ENCODE measurements at places on chromosomes 5 and 9.

- no peak for DNase-seq
- no peak overlapping the region for H3K4me3 ChIP-seq
- no peaks in the 10 kb centered on the region for H3K4me1 ChIP-seq
- peaks cover 39% of the 10 kb centered on the region for H3K27me3 ChIP-seq
- H3K36me3 ChIP-seq: no peaks in the 10 kb centered on the region
- no peak overlapping the region for H3K27ac ChIP-seq
These were observed 65.3 kb upstream of the ADRB2 start for GRCh38 chr5:148760945-148761638.

GRCh38 chr9:96015876-96016686 is 140.6 kb downstream of the ERCC6L2 start:
- peak; percentile 87 for DNase-seq
- H3K4me3 ChIP-seq: peak overlapping the region; percentile 69
- H3K27me3 ChIP-seq: no peaks in the 10 kb centered on the region
- H3K27ac ChIP-seq: peak overlapping the region; percentile 100

- H3K27me3 ChIP-seq: no peaks in the 10 kb centered on the region
- peaks cover 45% of the 10 kb centered on the region for H3K36me3 ChIP-seq
- H3K27ac ChIP-seq: no peak overlapping the region
- no peak for DNase-seq
- no peak overlapping the region for H3K4me3 ChIP-seq
- peaks cover 35% of the 10 kb centered on the region for H3K4me1 ChIP-seq
These were observed 24.1 kb downstream of the HRH2 start for GRCh38 chr5:175681968-175682340.

DNA sequence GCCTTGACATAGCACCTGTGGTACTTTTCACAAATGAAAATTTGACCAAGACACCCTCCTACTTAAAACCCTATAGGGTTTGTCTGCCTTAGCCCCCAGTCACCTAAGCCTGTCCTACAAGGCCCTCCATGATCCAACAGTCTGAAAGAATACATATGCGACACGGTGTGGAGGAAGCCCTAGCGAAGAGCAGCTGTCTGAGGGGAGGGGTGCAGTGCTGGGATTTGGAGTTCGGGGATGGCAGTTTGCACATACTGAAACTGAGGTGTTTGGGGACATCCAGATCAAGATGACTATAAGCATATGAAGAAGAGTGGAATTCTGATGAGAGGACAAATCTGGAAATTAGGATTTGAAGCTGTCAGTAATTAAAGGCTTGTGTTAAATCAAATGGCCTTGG is 7.2 kb upstream of the MYORG start:
- H3K4me1 ChIP-seq: peaks cover 27% of the 10 kb centered on the region
- no peak overlapping the region for H3K27ac ChIP-seq
- no peaks in the 10 kb centered on the region for H3K36me3 ChIP-seq
- peaks cover 14% of the 10 kb centered on the region for H3K27me3 ChIP-seq

DNA sequence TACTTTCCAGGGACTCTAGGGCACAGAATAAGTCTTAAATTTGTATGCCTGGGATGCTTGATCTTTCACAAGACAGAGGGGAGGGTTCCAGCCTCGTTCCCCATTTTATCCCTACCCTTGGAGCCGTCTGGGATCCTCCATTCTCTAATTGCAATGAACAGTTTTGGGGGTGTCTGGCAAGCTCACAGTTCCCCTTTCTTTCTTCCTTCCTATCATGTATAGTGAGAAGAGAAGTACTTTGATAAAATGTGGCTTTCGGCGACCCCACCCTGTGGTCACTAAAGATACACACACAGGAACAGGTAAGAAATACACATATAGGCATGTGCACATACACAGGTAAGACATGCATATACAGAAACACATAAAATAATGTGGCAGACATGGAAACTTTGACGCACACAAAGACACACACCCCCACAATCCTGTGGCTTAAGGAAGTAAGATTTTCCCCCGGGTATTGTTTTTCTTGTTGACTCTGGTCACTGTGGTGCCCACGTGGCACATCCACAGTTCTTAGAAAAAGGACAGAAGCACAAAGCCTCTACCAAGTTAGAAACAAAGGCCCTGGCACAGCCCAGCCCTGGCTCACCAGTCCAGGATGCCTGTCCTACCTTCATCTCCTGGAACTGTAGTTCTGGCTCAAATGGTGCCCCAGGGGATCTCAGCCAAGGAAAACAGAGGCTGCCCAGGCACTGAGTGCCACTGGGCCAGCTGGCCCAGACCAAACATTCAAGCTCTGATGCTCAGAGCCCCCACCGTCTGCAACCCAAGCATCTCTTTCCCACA is 6.3 kb upstream of the SMU1 start:
- H3K36me3 ChIP-seq: no peaks in the 10 kb centered on the region
- peaks cover 33% of the 10 kb centered on the region for H3K4me1 ChIP-seq
- peak overlapping the region; percentile 74 for H3K4me3 ChIP-seq
- peaks cover 4% of the 10 kb centered on the region for H3K27me3 ChIP-seq
- peak; percentile 68 for DNase-seq

DNA sequence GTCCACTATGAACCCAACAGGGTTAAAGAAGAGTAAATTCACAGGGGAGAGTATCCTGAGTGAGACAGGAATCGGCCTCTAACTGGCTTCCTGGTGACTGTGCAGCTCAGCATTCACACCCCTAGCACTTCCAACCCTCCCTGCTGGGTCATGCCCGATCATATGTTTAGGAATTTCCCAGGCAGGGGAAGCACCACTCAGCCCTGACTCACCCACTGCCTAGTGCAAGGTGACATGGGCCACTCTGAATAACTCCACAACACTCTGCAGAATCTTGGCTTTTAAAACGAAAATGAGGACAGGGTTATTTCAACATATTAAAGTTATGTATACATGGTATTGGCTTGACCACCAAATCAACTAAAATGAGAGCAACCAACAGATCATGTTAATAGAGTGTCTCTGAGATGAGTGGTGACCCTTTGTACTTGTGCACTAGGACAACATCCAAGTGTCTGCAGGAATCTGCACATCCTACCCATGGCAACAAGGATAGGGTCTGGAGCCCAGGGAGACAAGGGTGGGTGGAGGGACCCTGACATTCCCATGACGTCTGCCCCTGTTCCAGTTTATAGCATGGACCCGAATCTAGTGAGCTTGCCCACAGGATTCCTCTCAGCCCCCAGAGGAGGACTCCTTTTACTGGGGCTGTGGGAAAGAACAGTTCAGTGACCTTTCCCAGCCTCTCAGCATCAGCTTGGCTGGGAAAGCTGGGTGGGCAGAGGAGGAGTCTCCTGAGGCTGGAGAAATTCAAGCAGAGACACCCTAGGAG is 485.8 kb downstream of the SEMA5A start:
- no peak overlapping the region for H3K4me3 ChIP-seq
- H3K4me1 ChIP-seq: no peaks in the 10 kb centered on the region
- no peak for DNase-seq
- H3K27ac ChIP-seq: no peak overlapping the region
- H3K36me3 ChIP-seq: no peaks in the 10 kb centered on the region
- H3K27me3 ChIP-seq: no peaks in the 10 kb centered on the region

- H3K4me3 ChIP-seq: no peak overlapping the region
- peak; percentile 24 for DNase-seq
- H3K27ac ChIP-seq: no peak overlapping the region
- H3K27me3 ChIP-seq: peaks cover 36% of the 10 kb centered on the region
- no peaks in the 10 kb centered on the region for H3K4me1 ChIP-seq
- H3K36me3 ChIP-seq: no peaks in the 10 kb centered on the region
These were observed 71.0 kb upstream of the FAM120A start for GRCh38 chr9:93380410-93381060.

GRCh38 chr9:113462781-113463286 is 693 bp upstream of the RGS3 start:
- H3K4me1 ChIP-seq: peaks cover 6% of the 10 kb centered on the region
- no peaks in the 10 kb centered on the region for H3K27me3 ChIP-seq
- no peak overlapping the region for H3K27ac ChIP-seq
- no peak overlapping the region for H3K4me3 ChIP-seq
- no peaks in the 10 kb centered on the region for H3K36me3 ChIP-seq
